ENCODE measurements at places on chromosomes 12 and 14. TPM values are rescaled to one million over a fixed set of nuclear protein-coding genes. Genes with fewer than 3 reads are reported as not detected.

DNA sequence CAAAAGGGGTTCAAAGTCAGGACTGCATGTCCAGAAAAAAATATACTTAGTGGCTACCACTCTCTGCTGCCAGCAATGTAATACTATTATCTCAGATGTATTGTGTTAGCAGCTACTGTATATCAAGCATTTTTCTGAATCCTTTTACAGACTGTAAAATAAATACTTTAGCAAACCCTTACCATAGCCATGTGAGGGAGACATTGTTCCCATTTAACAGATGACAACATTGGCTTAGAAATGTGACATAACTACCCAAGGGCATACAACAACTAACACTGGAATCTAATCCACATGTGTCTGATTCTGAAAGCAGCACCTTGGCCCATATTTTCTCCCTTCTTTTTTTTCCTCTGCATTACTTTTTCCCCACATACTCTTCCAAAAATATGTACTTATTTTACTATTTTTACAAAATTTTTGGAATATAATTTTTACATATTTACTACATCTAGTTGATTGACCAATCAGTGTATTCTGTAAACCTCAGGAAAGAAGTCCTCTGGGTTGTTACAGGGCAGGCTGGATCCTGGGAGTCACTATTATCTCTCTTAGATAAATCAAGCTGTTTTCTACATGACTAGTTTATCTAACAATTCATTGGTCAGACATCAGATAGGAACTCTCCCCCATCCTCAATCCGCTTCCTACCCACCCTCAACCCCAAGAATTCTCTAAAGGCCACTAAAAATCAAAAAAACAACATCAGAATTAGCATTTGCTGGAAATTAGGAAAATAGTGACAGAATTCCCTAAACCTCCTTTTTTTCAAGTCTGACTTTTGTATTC is 154.1 kb downstream of the BTG1 start:
- DNase-seq: no peak
- no peak overlapping the region for H3K27ac ChIP-seq
- no peaks in the 10 kb centered on the region for H3K36me3 ChIP-seq
- H3K27me3 ChIP-seq: no peaks in the 10 kb centered on the region
- H3K4me3 ChIP-seq: no peak overlapping the region
- H3K4me1 ChIP-seq: no peaks in the 10 kb centered on the region

- no peak for DNase-seq
- no peaks in the 10 kb centered on the region for H3K4me1 ChIP-seq
- peaks cover 54% of the 10 kb centered on the region for H3K27me3 ChIP-seq
- H3K4me3 ChIP-seq: no peak overlapping the region
Observed at GRCh38 chr12:68175557-68176061, 16.1 kb upstream of the IFNG start.

GRCh38 chr14:58639842-58640484 is 2.2 kb downstream of the DACT1 start:
- H3K36me3 ChIP-seq: peaks cover 9% of the 10 kb centered on the region
- DNase-seq: peak; percentile 53
- no peak overlapping the region for H3K4me3 ChIP-seq
- H3K27ac ChIP-seq: no peak overlapping the region
- H3K27me3 ChIP-seq: peaks cover 51% of the 10 kb centered on the region
- no peaks in the 10 kb centered on the region for H3K4me1 ChIP-seq

GRCh38 chr14:34043627-34044372 is 92.9 kb upstream of the EGLN3 start:
- H3K27ac ChIP-seq: peak overlapping the region; percentile 77
- DNase-seq: peak; percentile 57
- H3K4me1 ChIP-seq: peaks cover 31% of the 10 kb centered on the region
- peaks cover 5% of the 10 kb centered on the region for H3K36me3 ChIP-seq
- H3K27me3 ChIP-seq: no peaks in the 10 kb centered on the region
- H3K4me3 ChIP-seq: no peak overlapping the region

DNA sequence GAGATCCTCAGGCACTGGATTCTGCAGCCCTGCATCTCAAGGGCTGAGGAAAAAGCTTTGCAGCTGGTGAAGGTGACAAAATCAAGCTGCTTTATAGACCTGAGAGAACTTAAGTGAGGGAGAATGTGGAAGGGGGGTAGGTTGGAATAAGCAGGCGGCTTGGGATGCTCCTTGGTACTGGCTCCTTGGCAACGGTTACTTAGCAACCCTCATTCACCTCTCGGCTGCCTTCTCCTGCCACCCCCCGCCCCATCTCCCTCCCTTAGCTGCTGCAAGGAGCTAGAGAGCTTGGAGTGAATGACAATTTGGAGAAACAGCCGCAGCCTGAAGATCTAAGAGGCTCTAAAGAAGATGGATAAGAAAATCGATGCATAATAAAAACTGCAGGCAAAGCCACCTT is 44.1 kb upstream of the CISTR start:
- no peak overlapping the region for H3K27ac ChIP-seq
- DNase-seq: no peak
- no peaks in the 10 kb centered on the region for H3K27me3 ChIP-seq
- no peaks in the 10 kb centered on the region for H3K36me3 ChIP-seq
- peaks cover 38% of the 10 kb centered on the region for H3K4me1 ChIP-seq

DNA sequence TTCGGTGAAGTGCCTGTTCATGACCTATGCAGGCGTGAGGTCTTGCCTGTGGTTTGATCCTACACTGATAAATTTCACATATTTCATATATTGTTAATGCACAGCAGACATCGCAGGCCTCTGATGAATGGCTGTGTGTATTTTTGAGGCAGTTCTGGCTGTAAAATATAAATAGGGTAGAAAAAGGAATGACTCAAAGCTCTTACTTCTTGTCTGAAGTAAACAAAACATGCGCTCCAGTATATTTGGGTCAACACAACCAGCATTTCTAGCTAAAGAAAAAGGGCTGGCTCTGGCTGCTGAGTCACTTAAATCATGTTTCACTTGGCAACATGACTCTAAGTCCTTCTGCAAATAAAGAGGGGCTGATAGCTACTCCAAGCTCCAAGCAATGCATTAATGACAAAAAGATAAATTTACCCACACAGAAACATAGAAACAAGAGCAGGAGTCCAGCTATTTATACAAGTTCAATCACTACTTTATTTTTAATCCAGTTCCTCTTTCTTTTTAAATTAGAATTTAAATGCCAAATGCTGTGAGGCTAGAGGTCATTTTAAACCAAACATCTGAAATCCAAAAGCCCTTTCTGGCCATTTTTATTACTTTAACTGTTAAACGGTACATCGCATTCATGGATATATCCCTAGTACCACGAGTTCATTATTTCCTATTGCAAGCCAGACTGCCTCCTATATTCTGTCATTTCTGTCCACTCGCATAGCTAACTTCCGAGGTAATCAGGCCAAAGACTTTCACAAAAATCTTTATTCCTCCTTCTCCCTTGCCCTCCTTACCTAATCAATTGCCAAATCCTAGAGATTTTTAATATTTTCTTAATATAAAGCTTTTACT is 54.3 kb upstream of the TMCC3 start:
- H3K4me3 ChIP-seq: no peak overlapping the region
- peak; percentile 11 for DNase-seq
- no peaks in the 10 kb centered on the region for H3K36me3 ChIP-seq
- H3K4me1 ChIP-seq: peaks cover 12% of the 10 kb centered on the region
- H3K27me3 ChIP-seq: no peaks in the 10 kb centered on the region

DNA sequence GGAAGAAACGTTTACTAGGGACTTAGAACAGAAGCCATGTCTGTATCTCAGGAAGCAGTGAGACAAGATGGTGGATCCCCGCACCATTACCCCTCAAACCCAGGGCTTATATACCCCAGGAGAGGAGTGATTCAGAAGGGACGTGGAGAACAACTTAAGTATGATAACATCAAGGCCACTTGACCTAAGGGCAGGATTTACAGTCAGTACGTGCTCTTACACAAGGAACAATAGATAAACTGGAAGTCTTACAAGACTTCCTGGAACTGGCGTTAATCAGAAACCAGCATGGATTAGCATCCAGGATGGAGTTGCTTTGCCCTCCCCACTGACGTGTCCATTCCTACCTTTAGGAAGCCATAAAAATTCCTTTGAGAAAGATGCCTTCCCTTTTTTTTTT is 8.6 kb upstream of the ETFBKMT start:
- H3K4me3 ChIP-seq: no peak overlapping the region
- no peaks in the 10 kb centered on the region for H3K36me3 ChIP-seq
- peaks cover 30% of the 10 kb centered on the region for H3K4me1 ChIP-seq
- peak; percentile 30 for DNase-seq

- H3K4me1 ChIP-seq: peaks cover 41% of the 10 kb centered on the region
- peaks cover 49% of the 10 kb centered on the region for H3K36me3 ChIP-seq
- H3K27me3 ChIP-seq: no peaks in the 10 kb centered on the region
Observed at GRCh38 chr12:67649570-67650387, 1.2 kb downstream of the DYRK2 start.

DNA sequence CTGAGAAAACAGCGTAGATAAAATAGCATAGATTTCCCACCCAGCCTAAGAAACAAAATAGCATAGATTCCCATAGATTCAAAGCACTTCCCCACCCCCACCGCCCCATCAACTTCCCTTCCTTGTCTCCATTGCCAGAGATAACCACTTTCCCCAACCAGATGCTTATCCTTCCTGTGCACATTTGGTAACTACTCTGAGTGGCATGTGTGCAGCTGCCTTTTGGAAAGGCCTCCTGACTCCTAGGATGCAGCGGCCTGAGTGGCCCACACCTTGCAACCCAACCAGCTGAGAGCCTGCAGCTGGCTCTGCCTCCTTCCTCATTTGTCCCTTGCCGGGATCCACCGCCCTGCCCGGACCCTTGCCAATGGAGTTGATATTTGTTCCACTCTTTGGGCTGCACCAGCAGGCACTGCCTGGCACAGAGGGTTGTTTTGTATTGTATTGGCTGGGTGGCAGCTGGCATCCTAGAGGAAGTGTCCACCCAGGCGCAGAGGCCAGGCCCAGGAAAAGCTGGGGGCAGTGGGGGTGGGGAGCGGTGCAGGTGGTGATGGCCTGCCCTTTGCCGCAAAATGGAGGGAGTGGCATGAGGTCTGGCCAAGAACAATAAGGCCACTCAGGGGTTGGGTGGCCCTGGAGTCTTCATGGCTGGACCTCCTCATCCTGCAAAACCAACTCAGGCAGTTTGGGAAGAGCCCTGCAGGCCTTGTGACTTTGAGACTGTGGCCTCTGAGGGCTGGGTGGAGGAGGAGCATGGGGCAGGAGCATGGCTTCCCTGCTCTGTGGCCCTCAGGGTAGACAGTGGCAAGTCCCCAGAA is 4.9 kb downstream of the SLC48A1 start:
- no peaks in the 10 kb centered on the region for H3K4me1 ChIP-seq
- H3K27ac ChIP-seq: peak overlapping the region; percentile 37
- no peaks in the 10 kb centered on the region for H3K27me3 ChIP-seq

The KLRK1 gene
- total RNA-seq: not detected

The KERA gene
- total RNA-seq: not detected

The PTCSC3 gene
- total RNA-seq: not detected

The GATC gene
- 29.7 TPM for total RNA-seq

The MYF6 gene
- total RNA-seq: not detected

The CLMN gene
- 104 TPM for total RNA-seq

The SPTB gene
- not detected for total RNA-seq
